ENCODE measurements at places on chromosomes 1 and 21. TPM values are rescaled to one million over a fixed set of nuclear protein-coding genes. Genes with fewer than 3 reads are reported as not detected.
A peak's percentile ranks its signal among the peaks of the same experiment; 100 is the strongest.

Gene EFNA3
- total RNA-seq: 3.6 TPM

Gene PLEKHN1
- total RNA-seq: 3.8 TPM

Gene UBIAD1
- total RNA-seq: 8.4 TPM

Gene NCF2
- 0.55 TPM for total RNA-seq

Gene CD1B
- total RNA-seq: not detected

GRCh38 chr1:116292929-116293725 is 79.9 kb upstream of the ATP1A1 start:
- no peak overlapping the region for H3K4me3 ChIP-seq
- no peak for DNase-seq
- H3K27me3 ChIP-seq: no peaks in the 10 kb centered on the region
- H3K27ac ChIP-seq: no peak overlapping the region
- no peaks in the 10 kb centered on the region for H3K36me3 ChIP-seq

DNA sequence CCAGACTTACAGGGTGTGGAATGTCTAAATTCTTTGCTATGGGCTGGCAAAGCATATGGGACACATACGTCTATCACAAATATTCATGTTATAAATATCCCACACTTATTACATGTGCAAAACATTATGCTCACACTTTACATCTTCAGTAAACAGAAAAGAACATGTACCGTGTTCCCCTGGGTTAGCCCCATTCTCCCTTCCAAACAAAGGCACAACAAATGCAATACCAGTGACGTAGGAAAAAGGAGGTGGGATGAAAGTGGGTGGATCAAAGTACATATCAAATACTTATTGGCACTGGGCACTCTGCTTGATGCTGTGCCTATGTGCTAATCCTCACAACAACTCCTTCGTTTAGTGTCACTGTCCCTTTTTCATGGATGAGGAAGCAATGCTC is 170.8 kb downstream of the ZSCAN20 start:
- no peak overlapping the region for H3K4me3 ChIP-seq
- no peaks in the 10 kb centered on the region for H3K4me1 ChIP-seq
- DNase-seq: no peak
- H3K27ac ChIP-seq: no peak overlapping the region

DNA sequence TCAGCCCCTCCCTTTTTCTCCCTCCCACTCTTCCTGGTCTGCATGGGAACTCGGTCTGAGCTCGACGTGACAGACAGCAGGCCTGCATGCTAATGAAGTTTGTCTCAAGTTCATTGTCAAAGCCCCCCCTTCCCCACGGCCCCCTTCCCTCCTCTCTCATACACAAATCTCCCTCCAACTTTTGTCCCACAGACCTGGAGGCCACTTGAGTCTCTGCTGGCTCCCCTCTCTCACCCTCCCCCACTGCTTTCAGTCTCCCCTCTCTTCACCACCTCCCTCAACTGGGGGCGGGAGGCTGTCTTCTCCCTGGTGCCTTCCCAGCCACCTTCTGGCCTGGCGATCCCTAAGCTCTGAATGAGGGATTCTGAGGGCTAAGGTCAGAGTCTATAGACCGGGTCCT is 61.3 kb downstream of the RHBG start:
- peak overlapping the region; percentile 73 for H3K4me3 ChIP-seq
- no peaks in the 10 kb centered on the region for H3K36me3 ChIP-seq
- H3K4me1 ChIP-seq: peaks cover 17% of the 10 kb centered on the region
- DNase-seq: peak; percentile 90
- peaks cover 69% of the 10 kb centered on the region for H3K27me3 ChIP-seq
- H3K27ac ChIP-seq: peak overlapping the region; percentile 89

GRCh38 chr1:44973645-44974044 is 12.8 kb downstream of the EIF2B3 start:
- H3K27me3 ChIP-seq: no peaks in the 10 kb centered on the region
- peaks cover 2% of the 10 kb centered on the region for H3K4me1 ChIP-seq
- peaks cover 50% of the 10 kb centered on the region for H3K36me3 ChIP-seq
- no peak for DNase-seq

- H3K27me3 ChIP-seq: peaks cover 66% of the 10 kb centered on the region
- H3K4me1 ChIP-seq: no peaks in the 10 kb centered on the region
Measured at GRCh38 chr1:210232511-210233215, at the start of gene SERTAD4. TSS of gene SERTAD4 (plus strand) at chr1:210232796. CDS start at chr1:210237961, 5,165 bp downstream.

DNA sequence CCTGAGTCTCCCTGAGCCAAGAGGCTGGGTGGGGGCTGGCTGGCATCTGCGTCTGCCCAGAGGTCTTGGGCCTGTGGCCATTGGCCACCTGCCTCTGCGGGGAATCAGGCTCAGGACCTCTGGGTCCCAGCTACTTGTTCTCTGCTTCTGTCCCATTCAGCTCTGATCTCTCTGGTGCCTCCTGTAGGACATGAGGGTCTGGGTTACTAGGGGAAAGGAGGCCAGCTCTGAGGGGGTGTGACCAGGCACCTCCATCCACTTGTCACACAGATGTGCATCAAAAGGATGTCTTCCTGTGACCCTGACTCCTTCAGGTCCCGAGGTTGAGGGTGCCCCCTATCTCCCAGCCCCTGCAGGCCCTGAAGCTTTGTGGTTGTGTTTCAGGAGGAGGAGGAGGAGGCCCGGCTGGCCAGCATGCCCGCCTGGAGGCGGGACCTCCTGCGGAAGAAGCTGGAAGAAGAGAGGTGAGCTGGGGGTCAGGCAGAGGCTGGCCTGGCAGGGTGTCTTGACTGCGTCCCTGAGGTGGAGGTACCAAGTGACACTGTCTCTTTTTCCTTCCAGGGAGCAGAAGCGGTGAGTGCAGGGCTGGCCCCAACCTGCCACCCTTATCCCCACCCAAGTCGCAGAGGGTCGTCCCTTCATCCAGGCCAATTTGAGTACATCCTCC is 9.0 kb downstream of the TNFRSF25 start:
- H3K27me3 ChIP-seq: peaks cover 55% of the 10 kb centered on the region
- DNase-seq: no peak
- no peaks in the 10 kb centered on the region for H3K4me1 ChIP-seq
- no peaks in the 10 kb centered on the region for H3K36me3 ChIP-seq

DNA sequence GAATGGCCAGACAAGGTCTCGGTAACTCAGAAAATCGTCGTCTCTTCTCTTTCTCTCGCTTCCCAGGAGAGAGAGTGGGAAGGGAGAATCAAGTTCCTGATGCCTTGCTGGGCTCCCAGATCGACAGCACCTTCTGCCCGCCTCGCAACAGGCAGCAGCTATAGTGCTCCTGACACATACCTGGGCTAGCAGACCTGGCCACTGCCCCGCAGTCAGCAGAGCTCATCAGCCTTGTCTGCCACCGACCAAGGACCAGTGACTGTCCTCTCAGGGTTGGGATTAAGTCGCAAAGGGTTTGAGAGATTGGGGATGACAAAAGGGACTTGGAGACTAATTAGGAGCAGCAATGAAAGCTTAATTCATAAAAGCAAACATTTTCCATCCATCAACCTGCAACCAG is 4.1 kb downstream of the RUNX3 start:
- H3K4me3 ChIP-seq: no peak overlapping the region
- H3K27ac ChIP-seq: no peak overlapping the region
- H3K36me3 ChIP-seq: no peaks in the 10 kb centered on the region
- peaks cover 59% of the 10 kb centered on the region for H3K27me3 ChIP-seq
- DNase-seq: no peak

DNA sequence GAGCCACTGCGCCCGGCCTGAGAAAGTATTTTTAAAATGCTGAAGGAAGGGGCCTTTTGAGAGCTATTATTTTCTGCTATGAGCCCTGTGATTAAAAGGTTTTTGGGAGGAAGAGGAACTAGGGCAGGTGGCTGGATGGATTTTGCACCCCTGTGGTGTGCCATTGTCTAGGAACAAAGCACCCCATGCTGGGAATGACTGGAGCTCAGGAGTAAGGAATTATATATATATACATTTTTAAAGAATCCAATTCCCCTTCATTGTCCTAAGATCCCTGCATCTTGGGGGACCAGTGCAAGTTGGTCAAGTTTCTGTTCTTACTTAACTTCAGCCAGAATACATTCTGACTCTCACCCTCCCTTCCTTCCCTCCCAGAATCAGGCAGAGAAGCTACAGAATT is 91.6 kb downstream of the ZNF648 start:
- peak; percentile 93 for DNase-seq
- no peak overlapping the region for H3K4me3 ChIP-seq
- H3K4me1 ChIP-seq: peaks cover 9% of the 10 kb centered on the region

GRCh38 chr1:80807981-80808380 is 992.8 kb upstream of the ADGRL2 start:
- DNase-seq: no peak
- H3K27me3 ChIP-seq: no peaks in the 10 kb centered on the region
- no peaks in the 10 kb centered on the region for H3K4me1 ChIP-seq
- no peak overlapping the region for H3K4me3 ChIP-seq
- no peak overlapping the region for H3K27ac ChIP-seq

GRCh38 chr21:39430457-39430856 is 15.1 kb downstream of the LCA5L start:
- no peaks in the 10 kb centered on the region for H3K27me3 ChIP-seq
- peak overlapping the region; percentile 39 for H3K4me3 ChIP-seq
- peaks cover 4% of the 10 kb centered on the region for H3K4me1 ChIP-seq
- peaks cover 18% of the 10 kb centered on the region for H3K36me3 ChIP-seq
- peak; percentile 85 for DNase-seq

DNA sequence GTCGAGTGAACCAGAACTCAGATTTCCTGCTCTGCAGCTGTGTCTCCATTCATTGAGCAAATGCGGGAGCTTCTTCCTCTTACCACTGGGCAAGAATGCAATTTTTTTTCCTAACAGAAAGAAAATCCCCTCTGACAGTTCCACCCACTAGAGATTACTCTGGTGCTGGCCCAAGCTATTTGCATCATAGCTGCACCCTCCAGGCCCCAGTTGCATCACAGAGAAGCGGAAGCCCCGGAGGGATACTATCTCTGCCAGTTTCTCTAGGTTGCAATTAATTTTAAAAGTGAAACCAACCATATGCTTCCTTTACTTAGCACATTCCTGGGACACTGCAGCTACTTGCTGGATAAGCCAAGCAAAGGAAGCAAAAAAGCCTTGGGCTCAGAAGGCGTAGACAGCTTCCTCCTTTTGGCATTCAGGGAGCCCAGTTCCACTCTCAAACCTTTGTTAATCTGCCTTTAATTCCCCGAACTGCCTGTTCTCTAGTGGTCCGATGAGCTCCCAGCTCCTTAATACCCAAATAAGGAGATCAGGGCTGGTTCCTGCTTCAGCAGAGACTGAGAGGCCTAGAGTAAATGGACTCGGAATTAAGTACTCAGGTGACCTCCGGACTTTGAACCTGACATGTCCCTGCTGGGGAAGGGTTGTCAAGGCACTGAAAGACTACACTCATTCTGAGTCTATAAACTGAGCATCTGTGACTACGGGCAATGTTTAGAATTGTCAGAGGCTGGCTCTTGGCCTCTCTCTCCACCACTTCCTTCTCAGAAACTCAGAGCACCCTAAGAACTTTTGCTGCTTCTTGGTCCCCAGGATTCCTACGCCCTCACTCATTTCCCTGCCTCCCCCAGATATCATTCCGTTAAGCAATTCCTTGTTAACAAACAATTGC is 72.5 kb upstream of the TNFSF18 start:
- H3K4me3 ChIP-seq: peak overlapping the region; percentile 5
- no peaks in the 10 kb centered on the region for H3K27me3 ChIP-seq
- H3K36me3 ChIP-seq: no peaks in the 10 kb centered on the region
- no peak overlapping the region for H3K27ac ChIP-seq
- DNase-seq: peak; percentile 59

GRCh38 chr1:75233302-75233929 is 99.2 kb downstream of the LHX8 start:
- H3K27me3 ChIP-seq: no peaks in the 10 kb centered on the region
- no peaks in the 10 kb centered on the region for H3K36me3 ChIP-seq
- no peaks in the 10 kb centered on the region for H3K4me1 ChIP-seq
- no peak for DNase-seq

GRCh38 chr1:184911103-184911745 is 63.1 kb downstream of the NIBAN1 start:
- H3K27ac ChIP-seq: no peak overlapping the region
- DNase-seq: no peak
- peaks cover 7% of the 10 kb centered on the region for H3K4me1 ChIP-seq
- H3K27me3 ChIP-seq: no peaks in the 10 kb centered on the region
- H3K36me3 ChIP-seq: no peaks in the 10 kb centered on the region
- no peak overlapping the region for H3K4me3 ChIP-seq

- no peak overlapping the region for H3K27ac ChIP-seq
- no peak for DNase-seq
- H3K4me3 ChIP-seq: no peak overlapping the region
- H3K4me1 ChIP-seq: no peaks in the 10 kb centered on the region
- H3K27me3 ChIP-seq: no peaks in the 10 kb centered on the region
- no peaks in the 10 kb centered on the region for H3K36me3 ChIP-seq
Measured at GRCh38 chr1:183360473-183360872, 57.7 kb downstream of the NMNAT2 start.

- DNase-seq: peak; percentile 81
- H3K4me1 ChIP-seq: no peaks in the 10 kb centered on the region
- H3K27me3 ChIP-seq: no peaks in the 10 kb centered on the region
- H3K36me3 ChIP-seq: no peaks in the 10 kb centered on the region
- no peak overlapping the region for H3K4me3 ChIP-seq
Measured at GRCh38 chr1:9784508-9785133, 39.1 kb downstream of the CLSTN1 start.

DNA sequence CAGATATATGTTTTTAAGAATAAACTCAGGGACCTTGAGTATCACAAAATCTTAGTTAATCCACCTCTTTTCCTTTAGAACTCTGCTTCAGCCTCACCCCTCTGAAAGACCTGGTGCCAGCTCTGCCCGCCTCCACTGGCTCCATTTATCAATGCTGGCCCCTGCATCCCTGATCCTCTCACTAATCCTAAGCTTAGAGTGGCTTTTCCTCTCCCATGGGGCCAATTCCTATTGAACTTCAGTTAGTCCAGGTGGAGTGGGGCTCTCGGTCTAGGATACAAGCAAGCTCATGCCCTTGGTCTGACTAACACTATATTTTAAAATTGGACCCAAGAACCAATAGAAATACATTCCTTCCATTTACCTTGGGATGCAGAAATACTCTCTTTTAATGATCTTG is 87.0 kb downstream of the RGS7 start:
- no peak overlapping the region for H3K27ac ChIP-seq
- H3K4me3 ChIP-seq: no peak overlapping the region
- H3K4me1 ChIP-seq: no peaks in the 10 kb centered on the region
- H3K27me3 ChIP-seq: no peaks in the 10 kb centered on the region
- no peaks in the 10 kb centered on the region for H3K36me3 ChIP-seq

DNA sequence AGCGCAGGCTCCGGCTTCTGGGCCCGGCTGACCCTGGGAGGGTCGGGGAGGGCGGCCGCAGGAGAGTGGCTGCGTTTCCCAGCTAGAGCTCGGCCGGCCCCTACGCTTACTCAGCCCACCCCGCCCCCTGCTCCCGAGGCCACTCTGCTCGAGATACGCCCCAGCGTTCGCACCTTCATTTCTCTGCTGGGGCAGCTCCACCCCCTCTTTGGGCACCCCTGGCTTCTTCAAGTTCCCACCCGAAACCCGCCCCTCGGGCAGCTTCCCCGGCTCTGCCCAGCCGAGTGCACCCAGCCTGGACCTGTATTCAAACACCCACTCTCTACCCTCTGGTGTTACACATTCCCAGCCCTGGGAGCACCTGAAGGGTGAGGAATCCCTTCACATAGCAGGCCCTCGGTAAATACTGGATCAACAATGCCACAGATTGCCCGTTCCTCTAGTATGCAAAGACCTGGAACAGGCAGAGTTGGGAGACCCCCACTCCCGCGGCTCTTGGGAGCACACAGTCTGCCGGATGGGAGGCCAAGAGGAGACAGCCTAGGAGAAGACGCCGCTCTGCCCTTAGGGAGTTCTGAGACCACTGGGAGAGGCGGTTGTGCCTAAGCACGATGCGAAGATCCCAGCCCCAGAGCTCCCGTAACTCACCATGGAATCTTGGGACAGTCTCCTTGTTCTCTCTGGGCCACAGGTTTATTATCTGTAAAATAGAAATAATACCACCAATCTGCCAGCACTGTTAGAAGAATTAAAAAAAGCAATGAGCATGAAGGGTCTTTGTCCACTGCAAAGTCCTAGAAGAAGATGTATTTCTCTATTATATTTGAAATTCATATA is 566 bp upstream of the PAQR7 start:
- H3K36me3 ChIP-seq: no peaks in the 10 kb centered on the region
- H3K4me1 ChIP-seq: peaks cover 3% of the 10 kb centered on the region
- H3K27me3 ChIP-seq: no peaks in the 10 kb centered on the region
- H3K27ac ChIP-seq: no peak overlapping the region
- peak overlapping the region; percentile 76 for H3K4me3 ChIP-seq

All from endodermal cell (in vitro differentiated cells).